Colonic mucosa (tissue), 4 donors: ENCODE measurements at places on chromosomes 6 and 20.

GRCh38 chr6:74867291-74867690, 338.6 kb downstream of the COL12A1 start:
- no peak for DNase-seq

- DNase-seq = no peak
These were observed at the start of gene HLA-DOB for GRCh38 chr6:32816746-32817204. Gene HLA-DOB, minus strand, starts transcription at chr6:32817002. Its CDS starts 51 bp downstream, at chr6:32816951.

DNA sequence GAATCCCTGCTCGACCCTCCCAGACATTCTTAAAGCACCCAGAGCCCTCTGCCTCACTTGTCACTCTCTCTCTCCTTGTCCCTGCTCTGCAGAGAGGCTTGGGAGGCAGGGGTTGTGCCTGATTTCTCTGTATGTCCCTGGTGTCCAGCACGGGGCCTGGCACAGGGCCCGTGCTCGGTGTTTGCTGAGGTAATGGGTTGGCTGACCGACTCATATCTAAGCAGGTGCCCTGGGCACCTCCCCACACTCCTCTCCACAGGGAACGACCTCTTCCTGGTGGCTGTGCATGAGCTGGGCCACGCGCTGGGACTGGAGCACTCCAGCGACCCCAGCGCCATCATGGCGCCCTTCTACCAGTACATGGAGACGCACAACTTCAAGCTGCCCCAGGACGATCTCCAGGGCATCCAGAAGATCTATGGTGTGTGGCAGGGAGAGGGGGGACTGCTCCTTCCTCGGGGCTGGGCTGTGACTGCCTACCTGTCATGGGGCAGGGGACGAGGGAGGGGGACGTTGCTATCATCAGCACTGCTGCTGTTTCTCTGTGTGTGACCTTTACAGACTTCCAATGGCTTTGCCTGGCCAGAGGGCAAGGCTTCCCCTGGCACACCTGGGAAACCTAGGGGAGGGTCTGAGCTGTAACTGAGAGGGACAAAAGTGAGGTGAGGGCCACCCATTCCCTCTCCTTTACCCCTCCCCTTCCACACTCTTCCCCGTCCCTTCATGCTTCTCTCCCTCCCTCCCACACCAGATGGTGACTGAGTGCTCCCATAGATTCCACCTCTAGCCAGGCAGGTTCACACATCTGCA, 14.2 kb downstream of the MMP24OS start:
- DNase-seq = no peak

DNA sequence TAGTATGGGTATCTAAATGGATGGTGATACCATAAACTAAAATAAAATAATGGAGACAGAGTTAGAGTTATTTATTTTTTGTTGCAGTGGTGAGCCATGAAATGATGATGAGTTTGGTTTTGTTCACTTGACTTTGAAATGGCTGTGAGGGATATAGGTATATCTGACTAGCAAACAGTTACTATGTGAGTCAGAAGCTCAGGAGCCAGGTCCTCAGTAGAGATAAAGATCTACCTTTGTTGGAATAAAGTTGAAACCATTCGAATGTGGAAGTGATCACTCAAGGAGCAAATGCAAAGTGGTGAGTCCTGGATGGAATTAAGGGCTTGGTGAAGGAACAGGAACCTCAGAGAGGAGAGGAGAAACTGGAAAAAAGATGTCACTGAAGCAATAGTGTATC, 86.0 kb upstream of the TPD52L1 start:
- no peak for DNase-seq

GRCh38 chr6:38034274-38034914, 214.9 kb downstream of the ZFAND3 start:
- DNase-seq = no peak

DNA sequence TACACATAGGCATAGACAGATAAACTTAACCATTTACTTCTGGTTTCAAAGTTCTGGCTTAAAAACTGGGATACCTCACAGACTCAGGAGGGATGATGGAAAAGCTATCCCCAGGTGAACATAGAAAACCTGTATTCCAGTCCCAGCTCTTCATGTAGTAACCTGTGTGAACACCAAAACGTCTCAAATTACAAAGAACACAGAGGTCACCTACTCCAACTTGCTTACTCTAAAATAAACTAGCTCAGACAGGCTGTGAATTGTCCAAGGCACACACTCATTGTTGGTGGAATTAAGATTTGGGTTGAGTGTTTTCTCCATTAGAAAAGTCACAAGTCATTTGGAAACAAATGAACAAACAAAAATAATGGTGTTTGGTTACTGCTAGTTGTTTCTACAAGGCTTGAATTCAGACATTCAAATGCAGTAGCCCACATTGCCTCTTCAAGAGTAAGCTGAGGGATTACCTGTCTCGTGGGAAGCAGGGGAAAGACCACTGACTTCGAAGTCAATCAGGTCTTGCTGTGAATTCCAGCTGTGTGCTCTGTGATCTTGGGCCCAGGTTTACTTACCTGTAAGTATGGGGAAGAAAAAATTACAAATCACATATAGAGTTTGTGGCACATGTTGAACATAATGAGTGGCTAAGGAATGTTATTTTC, 48.2 kb upstream of the LRRC1 start:
- no peak for DNase-seq
